ENCODE measurements at places on chromosomes 6 and 20.

DNA sequence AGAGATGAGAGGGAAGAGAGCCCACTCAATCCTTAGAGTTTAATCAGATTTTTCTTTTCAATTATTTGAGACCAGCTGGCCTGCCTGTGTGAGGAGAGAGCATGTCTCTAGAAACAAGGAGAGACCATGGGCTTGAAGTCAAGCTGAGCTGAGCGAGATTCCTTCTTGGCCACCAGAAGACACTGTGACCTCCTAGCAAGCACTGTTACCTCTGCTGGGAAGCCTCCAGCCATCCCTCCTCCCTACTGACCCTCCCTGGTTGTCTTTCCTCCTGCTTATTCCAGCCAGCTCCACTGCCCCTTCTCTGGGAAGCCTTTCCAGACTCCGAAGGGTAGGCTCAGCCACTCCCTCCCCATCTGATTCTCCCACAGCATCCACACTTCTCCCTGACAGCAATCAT lies 110.0 kb downstream of the SCML4 start:
- no peak for DNase-seq

DNA sequence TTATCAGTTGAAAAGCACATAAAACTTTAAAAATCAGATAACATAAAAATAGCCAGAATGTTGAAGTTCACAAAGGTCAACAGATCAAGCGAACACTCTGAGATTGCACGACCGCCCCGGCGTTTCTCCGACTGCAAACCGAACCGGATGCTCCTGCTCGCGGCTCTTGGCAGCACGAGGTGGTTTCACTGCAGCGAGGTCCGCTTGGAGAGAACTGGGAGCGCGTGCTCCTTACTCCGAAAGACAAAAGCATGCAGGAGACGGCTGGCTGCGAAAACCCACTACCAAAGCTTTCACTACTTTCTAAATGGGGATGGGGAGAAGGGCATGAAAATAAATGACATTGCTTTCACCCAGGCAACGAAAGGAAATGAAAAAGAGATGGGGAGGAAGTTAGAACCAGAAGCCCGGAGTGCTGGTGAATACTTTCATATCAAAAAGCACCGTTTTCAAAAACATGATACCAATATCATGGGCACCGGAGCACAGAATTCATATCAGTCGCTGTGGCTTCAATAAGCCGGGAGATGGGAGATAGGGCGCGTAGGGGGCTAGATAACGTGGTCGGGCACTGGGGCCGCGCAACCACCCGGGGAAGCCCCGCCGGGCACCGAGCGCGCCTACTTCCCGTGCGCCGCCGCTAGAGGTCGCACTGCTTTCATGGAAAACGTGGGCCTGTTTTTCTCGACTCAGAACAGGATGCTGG lies 8.3 kb upstream of the ANKRD60 start:
- DNase-seq: peak; percentile 85

- no peak for DNase-seq
These were observed 32.7 kb downstream of the TCP11 start for GRCh38 chr6:35108309-35108885.

GRCh38 chr20:63178889-63179686 lies 36.8 kb downstream of the YTHDF1 start:
- DNase-seq: peak; percentile 68

DNA sequence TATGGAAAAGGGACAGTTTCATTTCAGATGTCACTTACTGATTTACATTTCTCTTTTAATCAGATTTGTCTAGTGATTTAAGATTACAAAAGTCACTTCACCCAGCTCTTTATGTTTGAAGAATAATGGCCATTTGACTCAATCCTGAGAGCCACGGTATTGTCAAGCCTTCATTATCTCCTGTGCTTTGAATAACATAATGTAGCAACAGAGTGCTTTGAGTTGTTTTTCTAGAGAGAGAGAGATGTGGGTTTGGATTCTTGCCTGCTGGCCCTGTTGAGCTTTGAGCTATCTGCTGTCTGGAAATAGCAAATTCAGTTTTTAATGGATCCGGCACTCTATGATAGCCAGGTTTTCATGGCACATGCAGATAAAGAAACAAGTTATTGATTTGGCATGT lies 478.4 kb upstream of the SOX4 start:
- DNase-seq: no peak

DNA sequence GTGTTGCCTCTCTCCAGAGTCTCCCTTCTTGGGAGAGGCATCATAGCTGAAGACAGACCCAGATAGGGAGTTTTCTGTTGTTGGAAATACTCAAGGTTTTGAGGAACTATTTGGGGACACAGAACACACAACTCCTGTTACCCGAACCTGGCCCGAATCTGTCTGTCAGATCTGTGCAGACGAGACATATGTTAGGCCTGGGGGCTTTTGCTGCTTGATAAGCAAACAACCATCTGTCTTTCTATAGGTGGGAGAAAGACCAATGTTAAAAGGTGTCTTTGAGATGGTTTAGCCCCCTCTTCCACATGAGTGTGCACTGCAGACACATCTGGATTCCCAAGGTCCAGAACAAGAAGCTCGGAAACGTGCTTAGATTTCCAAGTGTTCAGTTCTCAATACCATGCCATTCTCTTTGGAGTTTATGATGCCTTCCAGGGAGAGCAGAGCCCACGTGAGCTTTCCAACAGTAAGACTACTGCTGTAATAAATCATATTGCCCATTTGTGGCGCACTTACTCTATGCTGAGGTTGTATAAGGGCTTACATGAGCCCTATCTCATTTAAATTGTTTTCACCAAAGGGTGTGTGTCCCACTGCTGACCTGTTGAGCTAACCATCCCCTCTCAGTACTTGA lies 3.8 kb upstream of the STX16 start:
- no peak for DNase-seq

- DNase-seq: no peak
These were observed 7.0 kb downstream of the TMEM244 start for GRCh38 chr6:129853996-129854711.

GRCh38 chr20:11791835-11792567 lies 125.7 kb upstream of the BTBD3 start:
- DNase-seq: no peak

- DNase-seq: peak; percentile 89
These were observed 57.9 kb downstream of the TRIM38 start for GRCh38 chr6:26020329-26021000.

All from AG08396 (cell line).